ENCODE measurements at places on chromosomes 11 and 22.

- no peak for DNase-seq
These were observed 99.3 kb upstream of the FSHB start for GRCh38 chr11:30131535-30131934.

GRCh38 chr11:128503245-128503991 is 83.9 kb downstream of the ETS1 start:
- no peak for DNase-seq

DNA sequence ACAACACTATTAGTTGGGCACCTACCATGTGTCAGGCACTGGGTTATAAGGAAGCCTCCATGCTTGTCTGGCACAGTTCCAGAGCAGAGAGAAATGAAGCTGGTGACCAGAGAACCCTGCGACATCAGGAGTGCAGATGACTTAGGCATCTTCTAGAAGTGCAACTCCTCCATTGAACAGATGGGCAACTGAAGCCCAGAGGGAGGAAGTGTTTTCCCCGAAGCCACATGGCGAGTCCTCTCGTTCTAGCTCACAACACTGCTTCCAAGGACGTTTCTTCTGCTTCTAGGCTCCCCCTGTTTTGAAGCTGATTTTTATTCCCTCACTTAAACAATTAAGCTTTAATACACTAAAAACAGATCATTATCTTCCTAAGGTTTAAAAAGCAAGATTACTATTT is 109.8 kb upstream of the SYT13 start:
- no peak for DNase-seq

DNA sequence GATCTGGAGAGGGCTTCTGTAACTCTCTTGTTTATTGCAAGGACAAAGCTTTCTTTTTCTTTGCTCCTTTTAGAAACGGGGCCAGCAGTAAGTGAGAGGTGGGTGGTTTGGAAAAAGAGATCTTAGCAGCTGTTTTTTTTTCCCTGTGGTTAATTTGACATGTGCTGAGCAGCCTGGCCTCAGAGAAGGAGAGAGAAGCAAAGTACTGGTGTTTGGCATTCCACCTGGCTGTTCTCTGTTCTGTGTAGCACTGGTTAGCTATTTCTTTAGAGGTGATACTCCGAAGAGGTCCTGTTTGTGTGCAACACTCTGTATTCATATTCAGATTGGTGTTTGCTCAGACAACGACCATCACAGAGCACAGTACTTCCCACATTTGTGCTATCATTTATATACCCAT is 80.8 kb upstream of the SORL1-AS1 start:
- DNase-seq: no peak

- DNase-seq: no peak
These were observed 25.1 kb upstream of the GUCY1A2 start for GRCh38 chr11:107043242-107044006.

DNA sequence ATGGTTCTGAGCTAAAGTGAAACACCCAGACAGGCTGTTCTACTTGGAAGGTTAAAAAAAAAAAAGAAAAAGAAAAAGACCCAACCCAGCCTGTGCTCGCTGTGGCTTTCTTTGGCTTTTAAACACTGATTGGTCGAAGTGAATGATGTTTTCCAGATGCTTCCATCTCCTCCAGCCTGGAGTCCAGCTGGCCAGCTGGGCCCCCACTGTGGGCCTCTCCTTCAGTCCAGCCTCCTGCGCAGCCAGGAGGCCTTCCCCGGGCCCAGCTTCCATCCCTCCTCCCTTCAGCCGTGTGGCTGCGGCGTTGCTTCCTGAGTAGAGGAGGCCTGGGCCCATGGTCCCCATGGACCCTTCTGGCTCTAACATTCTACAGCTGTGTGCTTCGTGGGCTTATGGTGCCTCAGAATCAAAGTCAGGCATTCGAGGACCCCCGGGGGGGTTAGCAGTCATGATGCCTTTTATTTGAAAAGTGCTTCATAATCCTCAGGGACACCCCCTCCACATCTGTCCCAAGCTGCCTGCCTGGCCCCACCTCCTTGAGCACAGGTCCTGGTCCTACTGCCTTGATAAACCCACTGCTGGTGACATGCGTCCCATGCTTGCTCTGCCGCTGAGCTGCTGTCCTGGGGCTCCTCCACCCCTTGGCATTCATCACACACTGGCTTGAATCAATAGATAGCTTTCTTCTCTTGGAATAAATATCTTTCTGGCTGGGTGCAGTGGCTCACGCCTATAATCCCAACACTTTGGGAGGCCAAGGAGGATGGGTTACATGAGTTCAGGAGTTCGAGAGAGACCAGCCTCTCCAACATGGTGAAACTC is 42.2 kb upstream of the FBLN1 start:
- DNase-seq: no peak

DNA sequence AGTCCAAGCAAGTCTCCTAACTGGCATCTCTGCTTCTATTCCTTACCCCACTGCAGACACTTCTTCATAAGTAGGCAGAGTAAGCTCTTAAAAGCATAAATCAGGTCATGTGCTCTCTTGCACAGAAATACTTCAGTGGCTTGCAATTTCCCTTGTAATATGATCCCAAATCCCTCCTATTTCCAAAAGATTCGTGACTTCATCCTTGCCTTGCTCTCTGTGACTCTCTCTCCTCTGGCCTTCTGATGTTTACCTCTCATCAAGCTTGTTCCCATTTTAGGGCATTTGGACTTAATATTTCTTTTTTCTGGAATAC is 37.4 kb upstream of the NCR3LG1 start:
- DNase-seq: no peak

GRCh38 chr11:69642549-69642912 is 1.6 kb downstream of the CCND1 start:
- no peak for DNase-seq

- DNase-seq: no peak
These were observed 9.7 kb downstream of the LRRC10B start for GRCh38 chr11:61518032-61518795.

GRCh38 chr22:23556026-23556620 is 24.0 kb downstream of the IGLL1 start:
- DNase-seq: no peak

- DNase-seq: no peak
These were observed 13.5 kb downstream of the TSKU start for GRCh38 chr11:76796511-76797198.

- DNase-seq: peak; percentile 23
These were observed 202.5 kb downstream of the TRIM29 start for GRCh38 chr11:119935349-119935925.

DNA sequence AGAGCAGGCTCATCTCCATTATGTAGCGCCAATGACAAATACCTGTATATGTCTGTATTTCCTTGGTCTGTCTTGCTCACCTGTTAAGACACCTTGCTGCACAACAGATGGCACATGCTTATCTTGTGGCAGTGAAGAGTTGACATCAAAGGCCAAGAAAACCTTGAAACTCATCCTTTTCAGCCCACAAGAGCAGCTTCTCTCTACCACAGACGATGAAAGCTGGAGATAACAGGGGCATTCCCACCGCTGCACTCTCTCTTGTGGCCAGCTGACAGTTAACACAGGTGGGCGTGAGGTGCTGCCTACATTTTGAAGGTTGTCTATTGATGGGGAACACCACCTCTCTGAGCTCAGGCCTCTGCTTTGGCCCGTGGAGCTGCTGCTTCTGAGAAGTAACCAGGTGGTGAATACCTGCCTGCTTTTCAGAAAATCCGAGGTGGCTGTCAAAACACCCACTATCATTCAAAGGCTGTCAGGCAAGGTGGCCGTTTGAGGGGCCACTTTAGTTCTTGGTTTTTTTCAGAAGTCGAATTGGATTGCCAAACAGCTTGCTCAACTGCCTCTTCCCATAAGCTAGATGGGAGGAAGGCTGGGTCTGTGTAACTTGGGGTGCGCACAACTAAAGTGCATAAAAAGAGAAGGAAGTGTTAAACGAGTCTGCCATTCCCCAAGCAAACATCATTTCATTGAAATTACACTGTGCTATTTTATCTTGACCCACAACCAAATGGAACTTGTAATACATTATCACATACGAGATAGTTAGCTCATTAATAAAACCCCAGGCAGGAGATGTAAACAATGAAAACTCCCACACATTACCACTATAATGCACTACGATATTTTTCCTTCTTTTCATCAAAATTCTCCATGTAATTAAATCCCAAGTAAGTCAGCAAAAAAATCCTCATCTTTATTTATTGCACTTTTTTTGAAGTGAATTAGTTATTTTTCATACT is 87.1 kb upstream of the RAG2 start:
- DNase-seq: no peak

DNA sequence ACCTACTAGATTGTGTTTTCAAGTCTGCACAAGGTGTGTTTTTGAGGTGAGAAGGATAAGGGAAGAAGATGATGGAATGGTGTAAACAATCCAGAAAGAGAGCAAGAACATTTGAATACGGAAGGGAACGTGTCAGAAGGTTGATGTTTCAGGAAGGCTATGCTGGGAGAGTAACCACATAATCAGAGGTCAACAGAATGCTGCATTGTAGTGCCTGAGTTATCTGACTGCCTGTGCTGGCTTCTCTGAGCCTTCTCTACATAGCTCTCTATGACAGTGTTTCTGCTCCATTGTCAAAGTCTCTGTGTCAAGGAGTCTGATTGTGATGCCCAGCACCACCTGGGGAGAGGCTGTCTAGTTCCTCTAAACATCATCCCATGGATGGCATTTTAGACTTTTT is 74.1 kb downstream of the CYB5R2 start:
- DNase-seq: peak; percentile 29

DNA sequence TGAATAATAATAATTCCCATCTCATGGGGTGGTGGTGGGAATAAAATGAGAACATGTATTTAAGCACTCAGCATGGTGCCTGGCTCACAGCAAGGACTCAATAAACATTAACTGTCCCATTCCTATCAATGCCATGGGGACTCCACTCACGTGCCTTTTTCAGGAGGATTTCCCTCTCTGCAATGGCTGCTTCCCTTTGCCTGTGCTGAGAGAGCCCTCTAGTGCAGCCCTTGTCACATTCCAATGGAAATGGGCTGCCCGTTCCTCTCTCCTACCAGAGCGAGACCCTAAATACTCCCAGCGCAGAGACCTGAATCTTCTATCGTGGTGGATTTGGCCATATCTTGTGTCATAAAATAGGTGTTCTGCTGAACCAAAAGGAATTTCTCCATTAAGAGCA is 621.5 kb upstream of the B3GAT1 start:
- peak; percentile 68 for DNase-seq

DNA sequence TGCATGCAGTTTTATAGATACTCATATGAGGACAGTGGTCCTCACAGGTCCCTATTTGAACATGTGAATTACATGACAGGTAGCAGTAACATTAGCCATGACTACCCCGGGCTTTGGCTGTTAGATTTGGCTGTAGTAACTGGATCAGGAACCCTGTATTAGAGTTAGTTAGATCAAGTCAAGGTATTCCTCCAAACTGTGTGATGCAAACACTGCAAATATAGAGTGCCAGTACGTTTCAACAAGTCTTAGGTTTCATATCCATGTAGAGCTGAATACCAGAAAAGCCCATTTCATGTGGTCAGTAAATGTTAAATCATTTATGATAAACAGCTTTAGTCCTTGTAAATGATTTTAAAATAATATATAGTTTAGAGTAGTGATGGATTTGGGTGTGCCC is 29.5 kb upstream of the PITPNB start:
- no peak for DNase-seq

DNA sequence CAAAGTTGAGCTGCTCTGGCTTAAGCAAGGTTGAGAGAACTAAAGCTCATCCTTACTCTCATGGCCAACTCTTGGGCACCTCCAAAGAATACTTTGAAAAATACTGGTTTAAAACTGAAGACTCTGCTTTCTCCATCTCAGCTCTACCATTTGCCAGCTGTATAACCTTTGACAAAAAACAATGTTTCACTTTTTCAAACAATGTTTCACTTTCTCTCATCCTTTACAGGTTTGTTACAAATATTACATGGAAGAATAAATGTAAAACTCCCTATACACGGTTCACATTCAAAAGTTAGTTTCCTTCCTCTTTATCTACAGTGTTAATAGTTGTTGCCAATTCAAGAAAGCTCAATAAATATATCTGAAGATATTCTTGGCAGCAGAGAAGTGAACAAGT is 19.2 kb downstream of the AMBRA1 start:
- DNase-seq: no peak

DNA sequence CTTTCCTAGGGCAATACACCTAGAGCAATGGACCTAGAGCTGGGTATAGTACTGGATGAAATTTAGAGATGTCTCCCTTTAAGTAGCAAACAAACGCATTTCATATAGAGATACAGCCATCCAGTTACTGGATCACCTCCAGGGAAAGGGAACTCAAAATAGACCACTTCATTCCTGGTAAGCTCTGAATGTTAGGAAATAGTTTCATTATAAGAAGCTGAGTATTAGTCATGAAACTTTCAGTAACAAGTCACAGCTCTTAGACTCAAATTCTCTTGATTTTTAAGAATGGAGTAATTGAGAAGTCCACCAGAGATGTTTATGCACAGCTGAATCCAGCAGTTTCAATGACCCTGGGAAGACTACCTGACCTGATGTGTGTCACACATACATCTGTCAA is 221.9 kb downstream of the FAM76B start:
- no peak for DNase-seq

DNA sequence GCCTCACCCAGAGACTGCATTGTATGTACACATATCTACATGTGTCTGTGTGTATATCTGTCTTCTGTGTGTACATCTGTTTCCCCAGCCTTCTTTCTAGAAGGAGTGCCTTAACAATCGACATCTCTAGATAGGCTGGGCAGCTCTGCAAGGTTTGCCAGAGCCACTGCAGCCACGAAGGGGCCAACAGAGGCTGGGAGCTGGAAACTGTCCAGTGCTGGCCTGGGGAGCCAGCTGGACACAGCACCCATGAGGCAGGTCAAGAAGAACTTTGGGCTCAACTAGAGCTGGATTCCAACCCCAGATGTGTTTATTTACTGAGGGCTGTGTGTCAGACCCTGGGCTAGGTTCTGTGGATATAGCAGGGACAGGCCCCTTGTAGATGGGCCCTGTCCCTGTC is 3.3 kb downstream of the SGSM1 start:
- DNase-seq: peak; percentile 17

DNA sequence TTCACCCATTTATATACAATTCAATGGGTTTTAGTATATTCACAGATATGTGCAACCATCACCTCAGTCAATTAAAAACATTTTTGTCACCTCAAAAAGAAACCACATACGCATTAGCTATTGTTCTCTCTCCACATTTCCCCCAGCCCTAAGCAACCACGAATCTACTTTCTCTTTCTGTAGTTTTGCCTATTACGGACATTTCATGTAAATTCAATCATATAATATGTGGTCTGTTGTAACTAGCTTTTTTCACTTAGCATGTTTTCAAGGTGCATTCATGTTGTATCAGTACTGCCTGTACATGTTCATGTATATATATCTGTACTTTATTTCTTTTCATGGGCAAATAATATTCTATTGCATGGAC is 104.7 kb upstream of the RRM1 start:
- no peak for DNase-seq

Measured in midbrain (tissue), 1 donor.